Keratinocyte (primary cell): ENCODE measurements at places on chromosomes 13 and 19. TPM values are rescaled to one million over a fixed set of nuclear protein-coding genes. Genes with fewer than 3 reads are reported as not detected.

LCP1 gene
- polyA plus RNA-seq: 1.8 to 2.5 TPM (median 2.2 TPM) in 3 replicates

CAPNS1 gene
- 778 to 884 TPM (median 832 TPM) in 3 replicates for polyA plus RNA-seq

PRODH2 gene
- polyA plus RNA-seq: not detected in 3 replicates

DCLK1 gene
- 0.03 to 0.05 TPM (median 0.04 TPM) in 3 replicates for polyA plus RNA-seq

TGFBR3L gene
- 0.28 to 0.72 TPM (median 0.68 TPM) in 3 replicates for polyA plus RNA-seq

CYP4F11 gene
- polyA plus RNA-seq: 2.4 to 3.6 TPM (median 3.1 TPM) in 3 replicates

ZBTB32 gene
- polyA plus RNA-seq: not detected in 3 replicates

SETDB2 gene
- polyA plus RNA-seq: 2.5 to 5.6 TPM (median 3.4 TPM) in 3 replicates

SRRM5 gene
- 0.02 to 0.03 TPM (median 0.03 TPM) in 3 replicates for polyA plus RNA-seq

CEACAM8 gene
- polyA plus RNA-seq: not detected in 3 replicates

RASL11A gene
- polyA plus RNA-seq: 0.87 to 1.5 TPM (median 1.1 TPM) in 3 replicates

TTC9B gene
- not detected in 3 replicates for polyA plus RNA-seq

EDNRB gene
- polyA plus RNA-seq: 0.01 to 0.03 TPM in 2 of 3 replicates, not detected in the other

GPR183 gene
- polyA plus RNA-seq: 0.10 TPM in 1 of 3 replicates, not detected in the others

KANK2 gene
- 2.8 to 3.9 TPM (median 3.6 TPM) in 3 replicates for polyA plus RNA-seq

MBD3 gene
- polyA plus RNA-seq: 16.6 to 27.4 TPM (median 21.9 TPM) in 3 replicates

CYP4F2 gene
- 0.06 to 0.15 TPM (median 0.13 TPM) in 3 replicates for polyA plus RNA-seq

KIR3DL2 gene
- polyA plus RNA-seq: not detected in 3 replicates

APOC4 gene
- not detected in 3 replicates for polyA plus RNA-seq

UBE2L5 gene
- 0.26 to 0.38 TPM in 2 of 3 replicates, not detected in the other for polyA plus RNA-seq

C13orf42 gene
- polyA plus RNA-seq: not detected in 3 replicates

HNRNPUL1 gene
- 21.1 to 48.3 TPM (median 40.2 TPM) in 3 replicates for polyA plus RNA-seq

FAM124A gene
- 0.03 to 0.10 TPM (median 0.05 TPM) in 3 replicates for polyA plus RNA-seq

XRCC1 gene
- 16.3 to 17.5 TPM (median 16.8 TPM) in 3 replicates for polyA plus RNA-seq

NPAS1 gene
- polyA plus RNA-seq: 0.42 to 0.81 TPM (median 0.42 TPM) in 3 replicates

FFAR1 gene
- not detected in 3 replicates for polyA plus RNA-seq

ZNF442 gene
- 0.53 to 0.89 TPM (median 0.70 TPM) in 3 replicates for polyA plus RNA-seq

ITM2B gene
- polyA plus RNA-seq: 278 to 401 TPM (median 294 TPM) in 3 replicates

TMEM221 gene
- polyA plus RNA-seq: 0.04 to 0.08 TPM (median 0.06 TPM) in 3 replicates

LRRC8E gene
- polyA plus RNA-seq: 11.5 to 22.2 TPM (median 13.5 TPM) in 3 replicates

RXFP2 gene
- not detected in 3 replicates for polyA plus RNA-seq

SLC8A2 gene
- polyA plus RNA-seq: 0.03 to 0.17 TPM (median 0.04 TPM) in 3 replicates

ZNF792 gene
- 1.9 to 2.5 TPM (median 2.0 TPM) in 3 replicates for polyA plus RNA-seq

RASAL3 gene
- polyA plus RNA-seq: 0.04 TPM in 1 of 3 replicates, not detected in the others

SPIB gene
- 0.10 TPM in 1 of 3 replicates, not detected in the others for polyA plus RNA-seq

ACP7 gene
- polyA plus RNA-seq: 0.08 to 0.28 TPM (median 0.09 TPM) in 3 replicates

SLC6A16 gene
- 0.04 TPM in 1 of 3 replicates, not detected in the others for polyA plus RNA-seq

LRRC63 gene
- 0.02 to 0.05 TPM in 2 of 3 replicates, not detected in the other for polyA plus RNA-seq

TNFSF9 gene
- 11.1 to 12.8 TPM (median 12.3 TPM) in 3 replicates for polyA plus RNA-seq

RNF225 gene
- polyA plus RNA-seq: 0.06 TPM in 1 of 3 replicates, not detected in the others

MAST1 gene
- 0.09 to 0.13 TPM (median 0.11 TPM) in 3 replicates for polyA plus RNA-seq

MED4 gene
- 49.5 to 62.4 TPM (median 51.2 TPM) in 3 replicates for polyA plus RNA-seq

C19orf81 gene
- not detected in 3 replicates for polyA plus RNA-seq

SYDE1 gene
- 5.8 to 8.8 TPM (median 6.4 TPM) in 3 replicates for polyA plus RNA-seq

TMPRSS9 gene
- polyA plus RNA-seq: not detected in 3 replicates

PSG11 gene
- polyA plus RNA-seq: 0.03 TPM in 1 of 3 replicates, not detected in the others

CGB3 gene
- not detected in 3 replicates for polyA plus RNA-seq

TNFSF11 gene
- polyA plus RNA-seq: 0.14 TPM in 1 of 3 replicates, not detected in the others

MIR17HG gene
- 0.83 to 2.9 TPM (median 0.91 TPM) in 3 replicates for polyA plus RNA-seq

ZNF253 gene
- 1.8 to 2.3 TPM (median 2.0 TPM) in 3 replicates for polyA plus RNA-seq

RAB11B gene
- 14.3 to 40.8 TPM (median 17.0 TPM) in 3 replicates for polyA plus RNA-seq

YJEFN3 gene
- polyA plus RNA-seq: 0.56 to 1.4 TPM (median 1.2 TPM) in 3 replicates

NAPSA gene
- 0.51 to 2.8 TPM (median 0.94 TPM) in 3 replicates for polyA plus RNA-seq
